Activated CD8-positive, alpha-beta T cell treated with anti-CD3 and anti-CD28 coated beads for 36 hours (primary cell): ENCODE measurements at places on chromosomes 2 and 18. TPM values are rescaled to one million over a fixed set of nuclear protein-coding genes. Genes with fewer than 3 reads are reported as not detected.
A peak's percentile ranks its signal among the peaks of the same experiment; 100 is the strongest.

REV1 gene
- 29.2 TPM for total RNA-seq

- no peaks in the 10 kb centered on the region for H3K4me1 ChIP-seq
- no peaks in the 10 kb centered on the region for H3K27me3 ChIP-seq
- no peak for DNase-seq
- no peak overlapping the region for H3K27ac ChIP-seq
- H3K4me3 ChIP-seq = no peak overlapping the region
- H3K36me3 ChIP-seq = no peaks in the 10 kb centered on the region
Observed at GRCh38 chr2:67514515-67514914, 117.4 kb downstream of the ETAA1 start.

DNA sequence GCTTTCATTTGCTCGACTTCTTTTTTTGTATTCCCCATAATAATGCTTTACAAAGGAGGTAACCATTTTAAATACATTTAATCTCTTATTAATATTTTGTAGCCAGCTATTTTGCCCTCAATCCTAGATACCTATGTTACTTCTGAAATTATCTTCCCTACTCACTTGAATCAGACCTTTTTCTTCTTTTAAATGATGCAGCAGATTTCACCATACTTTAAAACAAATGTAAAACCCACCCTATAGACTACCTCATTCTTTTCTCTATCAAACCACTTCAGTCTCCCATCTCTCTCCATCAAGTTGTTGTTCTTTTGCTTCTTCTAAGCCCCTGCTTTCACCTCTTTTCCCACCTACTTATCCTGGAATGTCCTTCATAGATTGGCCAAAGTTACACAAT lies 151.5 kb upstream of the DNMT3A start:
- DNase-seq = no peak
- no peaks in the 10 kb centered on the region for H3K27me3 ChIP-seq
- peaks cover 2% of the 10 kb centered on the region for H3K36me3 ChIP-seq
- peak overlapping the region; percentile 8 for H3K27ac ChIP-seq
- no peak overlapping the region for H3K4me3 ChIP-seq

- no peaks in the 10 kb centered on the region for H3K27me3 ChIP-seq
- no peaks in the 10 kb centered on the region for H3K4me1 ChIP-seq
- H3K36me3 ChIP-seq = no peaks in the 10 kb centered on the region
- no peak for DNase-seq
Observed at GRCh38 chr18:7630731-7631442, 63.8 kb downstream of the PTPRM start.

DNA sequence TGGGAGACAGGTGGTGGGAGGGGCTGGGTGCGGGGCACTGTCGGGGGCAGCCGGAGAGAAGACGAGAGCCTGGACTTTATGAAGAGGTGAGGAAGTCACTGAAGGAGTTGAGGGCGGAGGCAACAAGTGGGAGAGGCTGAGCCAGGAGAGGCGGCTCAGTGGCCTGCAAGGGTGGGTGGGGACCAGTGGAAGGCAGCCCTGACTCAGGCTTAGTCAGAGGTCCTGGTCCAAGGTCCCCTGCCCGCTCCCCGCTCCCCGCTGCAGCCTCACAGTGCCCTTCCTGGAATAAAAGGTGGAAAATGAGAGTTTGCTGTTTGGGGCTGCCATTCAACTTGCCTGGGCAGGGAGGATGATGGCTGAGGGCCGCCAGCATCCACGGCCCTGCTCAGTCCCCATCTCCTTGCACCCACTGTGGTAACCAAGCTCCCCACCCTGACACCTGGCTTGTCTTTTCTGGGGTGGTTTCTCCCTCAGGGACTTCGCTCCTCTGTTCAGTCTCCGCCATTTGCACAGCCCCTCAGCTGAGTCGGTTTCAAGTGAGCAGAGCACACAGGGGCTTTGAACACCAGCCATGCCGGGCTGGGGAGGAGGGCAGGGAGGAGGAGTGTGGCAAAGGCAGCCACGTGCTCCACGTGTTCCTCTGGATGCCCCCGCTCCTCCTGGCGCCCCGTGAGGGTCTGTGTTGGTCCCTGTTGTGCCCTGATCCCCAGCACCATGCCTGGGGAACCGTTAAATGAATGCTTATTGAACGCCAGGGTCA lies 13.7 kb upstream of the RALB start:
- no peak overlapping the region for H3K27ac ChIP-seq
- H3K36me3 ChIP-seq = no peaks in the 10 kb centered on the region
- DNase-seq = no peak
- H3K4me1 ChIP-seq = peaks cover 5% of the 10 kb centered on the region

PRSS56 gene
- total RNA-seq = not detected

- no peak overlapping the region for H3K27ac ChIP-seq
- H3K4me3 ChIP-seq = no peak overlapping the region
- peaks cover 10% of the 10 kb centered on the region for H3K4me1 ChIP-seq
- DNase-seq = no peak
Observed at GRCh38 chr2:157933160-157933920, 57.2 kb upstream of the ACVR1 start.

BAZ2B gene
- total RNA-seq = 8.2 TPM

GRCh38 chr2:191615596-191615995 lies 62.3 kb upstream of the NABP1 start:
- no peaks in the 10 kb centered on the region for H3K27me3 ChIP-seq
- peaks cover 50% of the 10 kb centered on the region for H3K4me1 ChIP-seq
- H3K36me3 ChIP-seq = peaks cover 2% of the 10 kb centered on the region
- H3K4me3 ChIP-seq = no peak overlapping the region

DNA sequence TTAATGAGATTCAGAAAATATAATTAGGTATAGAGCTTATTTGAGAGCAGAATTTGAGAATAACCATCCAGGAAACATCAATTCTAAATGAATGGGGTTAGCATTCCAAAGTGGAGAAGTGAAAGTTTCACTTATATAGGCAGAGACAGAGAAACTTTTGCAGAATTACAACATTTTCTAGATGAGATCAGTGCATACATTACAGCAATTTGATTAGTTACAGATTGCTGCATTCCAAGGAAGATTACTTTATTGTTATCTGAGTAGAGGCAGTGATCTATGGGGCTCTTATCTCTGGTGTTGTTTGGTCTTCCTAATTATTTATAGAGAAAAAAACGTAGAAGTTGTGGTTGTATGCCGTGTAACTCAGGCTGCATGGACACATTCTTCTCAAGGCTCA lies 373.8 kb upstream of the SYT4 start:
- H3K4me3 ChIP-seq = no peak overlapping the region
- H3K36me3 ChIP-seq = no peaks in the 10 kb centered on the region
- no peak overlapping the region for H3K27ac ChIP-seq
- H3K4me1 ChIP-seq = no peaks in the 10 kb centered on the region

GRCh38 chr2:208046686-208047085 lies 21.4 kb upstream of the PLEKHM3 start:
- DNase-seq = no peak
- no peak overlapping the region for H3K4me3 ChIP-seq
- H3K27me3 ChIP-seq = peaks cover 5% of the 10 kb centered on the region
- H3K27ac ChIP-seq = no peak overlapping the region

AGAP1 gene
- 2.5 TPM for total RNA-seq

RUFY4 gene
- 0.88 TPM for total RNA-seq

- DNase-seq = no peak
- no peaks in the 10 kb centered on the region for H3K36me3 ChIP-seq
- H3K27ac ChIP-seq = no peak overlapping the region
- peaks cover 3% of the 10 kb centered on the region for H3K27me3 ChIP-seq
Observed at GRCh38 chr2:149383340-149383739, 53.0 kb downstream of the LYPD6 start.

GRCh38 chr2:2762913-2763312 lies 431.8 kb upstream of the MYT1L start:
- no peaks in the 10 kb centered on the region for H3K27me3 ChIP-seq
- no peak overlapping the region for H3K27ac ChIP-seq
- no peaks in the 10 kb centered on the region for H3K36me3 ChIP-seq
- H3K4me3 ChIP-seq = no peak overlapping the region
- no peak for DNase-seq
- H3K4me1 ChIP-seq = no peaks in the 10 kb centered on the region

TTN gene
- total RNA-seq = 4.3 TPM

REEP1 gene
- total RNA-seq = 0.23 TPM

FBXO48 gene
- 1.3 TPM for total RNA-seq

GRCh38 chr18:8869696-8870095 lies 164.3 kb downstream of the MTCL1 start:
- no peaks in the 10 kb centered on the region for H3K4me1 ChIP-seq
- H3K36me3 ChIP-seq = no peaks in the 10 kb centered on the region
- peaks cover 1% of the 10 kb centered on the region for H3K27me3 ChIP-seq
- no peak overlapping the region for H3K4me3 ChIP-seq

G6PC2 gene
- total RNA-seq = not detected

- no peak for DNase-seq
- H3K36me3 ChIP-seq = no peaks in the 10 kb centered on the region
- H3K27ac ChIP-seq = no peak overlapping the region
- peaks cover 7% of the 10 kb centered on the region for H3K27me3 ChIP-seq
Observed at GRCh38 chr18:75831960-75832359, 404.5 kb upstream of the SMIM21 start.

TNFAIP6 gene
- total RNA-seq = not detected

GPR75 gene
- 0.88 TPM for total RNA-seq

GRCh38 chr2:143398781-143399180 lies 269.6 kb downstream of the ARHGAP15 start:
- H3K27ac ChIP-seq = no peak overlapping the region
- peaks cover 6% of the 10 kb centered on the region for H3K36me3 ChIP-seq
- no peak for DNase-seq
- H3K4me1 ChIP-seq = peaks cover 55% of the 10 kb centered on the region

DNA sequence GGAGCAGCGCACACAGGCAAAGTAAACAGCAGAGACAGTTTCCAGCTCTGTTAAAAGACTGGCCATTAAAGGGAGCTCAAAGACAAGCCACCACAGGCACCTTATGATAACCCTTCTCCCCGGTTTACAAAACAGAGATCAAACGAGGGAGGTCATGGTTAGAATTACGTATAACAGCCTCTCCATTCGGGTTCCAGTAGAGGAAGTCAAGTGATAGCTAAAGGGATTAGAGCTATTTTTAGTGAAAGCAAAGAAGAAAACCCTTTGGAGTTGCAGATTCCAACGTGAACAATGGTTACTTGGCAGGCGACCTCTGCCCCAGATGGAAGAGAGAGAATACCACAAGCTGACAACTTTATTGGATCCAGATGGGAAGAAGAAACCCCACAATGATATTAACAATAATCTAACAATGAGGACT lies 31.2 kb upstream of the EDAR start:
- no peak for DNase-seq
- no peaks in the 10 kb centered on the region for H3K36me3 ChIP-seq
- peaks cover 11% of the 10 kb centered on the region for H3K4me1 ChIP-seq
- no peak overlapping the region for H3K4me3 ChIP-seq
- no peak overlapping the region for H3K27ac ChIP-seq

- no peak overlapping the region for H3K27ac ChIP-seq
- H3K4me3 ChIP-seq = no peak overlapping the region
- H3K27me3 ChIP-seq = peaks cover 5% of the 10 kb centered on the region
- H3K4me1 ChIP-seq = no peaks in the 10 kb centered on the region
- no peak for DNase-seq
Observed at GRCh38 chr18:63773551-63773950, 1.7 kb upstream of the SERPINB7 start.

GRCh38 chr2:227349989-227350612 lies 25.1 kb downstream of the MFF start:
- no peak overlapping the region for H3K27ac ChIP-seq
- peaks cover 10% of the 10 kb centered on the region for H3K36me3 ChIP-seq
- DNase-seq = no peak
- peaks cover 16% of the 10 kb centered on the region for H3K4me1 ChIP-seq
